ENCODE measurements at places on chromosomes 3 and 15.

GRCh38 chr15:76776969-76777368 is 128.2 kb downstream of the SCAPER start:
- DNase-seq, result no peak

DNA sequence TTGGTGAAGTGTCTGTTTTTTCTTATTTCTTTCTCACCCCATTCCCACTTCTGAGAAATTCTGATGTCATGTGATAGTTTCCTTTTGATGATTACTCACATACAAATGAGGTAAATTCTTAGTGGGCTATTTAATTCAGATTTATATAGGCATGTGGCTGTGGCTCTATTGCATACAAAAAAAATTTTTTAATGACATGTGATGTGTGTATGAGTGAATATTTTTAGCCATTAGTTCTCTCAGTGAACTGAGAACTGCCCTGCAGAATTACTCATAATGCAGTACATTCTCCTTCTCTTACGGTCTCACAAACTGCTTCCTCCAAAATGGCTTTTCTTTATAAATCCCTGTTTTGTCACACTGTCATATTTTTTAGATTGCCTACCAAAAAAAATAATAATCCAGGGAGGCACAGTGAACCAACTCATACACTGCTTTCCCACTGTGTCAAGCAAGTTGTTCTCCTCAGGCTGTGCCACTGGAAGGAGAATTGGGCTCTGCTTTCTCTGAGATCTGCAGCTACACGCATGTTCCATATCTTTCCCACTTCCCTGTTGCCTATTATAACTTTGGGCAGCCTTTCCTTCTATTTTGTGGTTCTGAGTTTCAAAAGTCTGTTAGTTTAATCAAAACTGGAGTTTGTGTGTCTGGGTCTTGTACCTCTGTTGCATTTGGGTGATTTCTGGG is 415.7 kb upstream of the THBS1 start:
- DNase-seq, result no peak

DNA sequence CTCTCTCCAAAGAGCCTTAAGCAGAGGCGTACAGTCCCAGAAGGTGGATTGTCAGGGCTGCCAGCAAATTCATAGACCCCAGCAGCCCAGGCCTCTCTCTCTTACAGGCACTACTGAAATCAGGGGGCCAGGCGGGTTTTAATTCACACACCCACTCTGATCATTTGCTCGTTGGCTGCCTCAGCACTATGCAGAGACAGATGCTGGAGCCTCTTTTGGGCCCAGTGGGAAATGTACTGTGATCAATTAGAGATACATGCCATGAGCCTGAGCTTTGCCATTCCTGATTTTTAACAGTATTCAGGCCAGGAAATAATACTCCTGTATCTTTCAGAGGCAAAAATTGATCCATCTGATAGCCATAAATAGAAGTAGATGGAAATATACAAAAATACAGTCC is 53.0 kb downstream of the CMTM6 start:
- DNase-seq, result no peak

- DNase-seq, result no peak
Observed at GRCh38 chr15:86553108-86553507, 473.4 kb downstream of the AGBL1 start.

DNA sequence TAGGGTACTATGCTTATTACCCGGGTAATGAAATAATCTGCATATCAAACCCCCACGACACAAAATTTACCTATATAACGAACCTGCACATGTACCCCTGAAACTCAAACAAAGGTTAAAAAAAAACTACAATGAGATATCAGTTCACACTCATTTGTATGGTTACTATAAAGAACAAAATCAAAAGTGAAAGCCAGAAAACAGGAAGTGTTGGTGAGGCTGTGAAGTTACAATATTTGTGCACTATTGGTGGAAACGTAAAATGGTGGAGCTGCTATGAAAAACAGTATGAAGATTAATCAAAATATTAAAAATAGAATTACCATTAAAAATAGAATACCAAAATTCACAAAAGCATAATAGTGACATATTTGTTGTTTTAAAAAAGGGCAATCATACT is 128.9 kb downstream of the ZIC1 start:
- DNase-seq, result no peak

- DNase-seq, result no peak
Observed at GRCh38 chr15:57017024-57017423, 98.6 kb downstream of the TCF12 start.

DNA sequence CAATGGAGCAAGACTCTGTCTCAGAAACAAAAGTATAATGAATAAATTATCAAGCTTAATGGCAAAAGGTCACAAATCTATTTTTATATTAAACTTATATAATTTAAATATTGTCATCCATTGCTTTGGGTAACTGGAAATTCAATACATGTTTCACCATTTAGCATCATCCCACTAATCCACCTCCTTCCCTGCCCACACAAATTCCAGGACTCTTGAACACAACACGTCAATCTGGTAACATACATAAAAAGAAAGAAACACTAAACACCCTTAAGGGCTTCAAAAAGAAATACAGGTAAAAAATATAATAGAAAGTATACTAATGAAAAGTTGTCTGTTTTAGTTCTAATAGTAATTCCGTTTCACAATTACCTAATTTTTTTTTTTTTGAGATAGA is 149.4 kb downstream of the STAG1 start:
- no peak for DNase-seq

DNA sequence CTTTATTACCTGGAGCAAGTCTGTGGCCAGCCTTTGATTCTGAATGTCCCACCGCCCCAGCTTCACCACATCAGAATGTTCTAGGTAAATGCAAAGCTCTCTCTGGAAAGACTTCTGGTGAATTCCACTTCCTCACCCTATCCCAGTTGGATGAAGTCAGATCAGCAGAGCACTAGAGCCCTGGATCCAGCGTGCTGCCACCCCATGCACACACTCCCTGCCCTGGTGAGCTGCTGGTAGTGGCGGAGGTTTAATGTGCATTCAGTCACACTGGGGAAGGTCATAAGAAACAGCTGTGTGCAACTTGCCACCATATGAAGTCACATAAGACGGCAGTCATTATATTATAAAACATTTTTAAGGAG is 16.3 kb upstream of the SLC41A3 start:
- no peak for DNase-seq

GRCh38 chr15:83285979-83286553 is 1.6 kb upstream of the BNC1 start:
- DNase-seq, result no peak

Measured in stimulated activated CD8-positive, alpha-beta memory T cell treated with anti-CD3 and anti-CD28 coated beads, Interleukin-12 subunit alpha, Interleukin-12 subunit beta, amount 100 ng/mL, for 4 hours (primary cell).